ENCODE measurements at places on chromosomes 7 and 10.
A peak's percentile ranks its signal among the peaks of the same experiment; 100 is the strongest.

GRCh38 chr10:110430340-110431273 lies 67.1 kb upstream of the DUSP5 start:
- DNase-seq, result no peak

DNA sequence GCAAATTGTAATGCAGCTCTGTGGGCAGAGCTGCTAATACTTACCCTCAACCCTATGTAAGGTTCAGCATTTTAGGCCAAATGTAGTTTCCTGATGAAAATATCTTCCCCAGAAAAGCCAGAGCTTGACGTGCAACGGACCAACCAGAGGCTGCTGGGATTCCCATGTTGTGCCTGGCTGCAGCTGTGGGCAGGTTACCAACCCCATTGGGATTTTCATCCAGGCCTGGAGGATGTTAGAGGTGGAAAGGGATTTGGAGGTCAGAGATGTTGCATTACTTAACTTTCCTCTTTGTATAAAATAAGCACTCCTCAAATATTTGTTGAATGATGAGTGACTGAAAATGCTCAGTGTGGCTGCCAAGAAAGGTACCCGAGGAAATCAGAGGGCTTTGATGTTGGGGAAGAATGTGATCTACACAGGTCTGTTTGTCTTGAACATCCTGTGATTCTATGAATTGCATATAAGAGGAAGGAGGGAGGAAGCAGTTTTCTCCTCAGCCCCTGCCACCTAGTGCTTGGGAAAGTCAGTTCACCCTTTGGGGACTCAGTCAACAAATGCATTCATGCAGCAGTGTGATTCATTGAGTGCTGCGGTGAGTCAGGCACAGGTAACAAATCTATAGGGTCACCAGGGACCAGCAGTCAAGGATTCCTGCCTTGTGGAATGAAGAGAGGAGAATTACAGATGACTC lies 487.2 kb downstream of the RPS24 start:
- peak; percentile 12 for DNase-seq

- DNase-seq, result no peak
Observed at GRCh38 chr7:4683043-4683883, 1.2 kb downstream of the FOXK1 start.

DNA sequence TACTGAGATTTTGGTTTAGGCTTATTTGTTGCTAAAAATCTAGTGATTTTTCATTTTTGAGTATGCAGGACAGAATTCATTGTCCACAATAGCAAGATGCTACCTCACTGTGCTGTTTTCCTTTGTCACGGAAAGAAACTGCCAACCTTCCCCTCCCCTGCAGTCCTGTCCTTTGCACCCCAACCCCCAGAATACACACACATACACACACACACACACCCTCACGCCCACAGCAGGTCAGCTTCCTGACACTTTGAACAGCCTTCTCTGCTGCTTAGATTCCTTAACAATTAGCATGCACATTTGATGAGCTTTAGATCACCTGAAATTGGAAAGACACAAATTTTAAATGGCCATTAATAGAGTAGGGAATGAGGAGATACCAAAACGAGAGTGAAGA lies 32.1 kb downstream of the ARMC3 start:
- DNase-seq, result no peak
